ENCODE measurements at places on chromosomes 1 and 21.

- no peak for DNase-seq
Observed at GRCh38 chr1:173163222-173163621, 43.9 kb downstream of the TNFSF4 start.

GRCh38 chr1:167233373-167233772, 12.7 kb downstream of the POU2F1 start:
- no peak for DNase-seq

DNA sequence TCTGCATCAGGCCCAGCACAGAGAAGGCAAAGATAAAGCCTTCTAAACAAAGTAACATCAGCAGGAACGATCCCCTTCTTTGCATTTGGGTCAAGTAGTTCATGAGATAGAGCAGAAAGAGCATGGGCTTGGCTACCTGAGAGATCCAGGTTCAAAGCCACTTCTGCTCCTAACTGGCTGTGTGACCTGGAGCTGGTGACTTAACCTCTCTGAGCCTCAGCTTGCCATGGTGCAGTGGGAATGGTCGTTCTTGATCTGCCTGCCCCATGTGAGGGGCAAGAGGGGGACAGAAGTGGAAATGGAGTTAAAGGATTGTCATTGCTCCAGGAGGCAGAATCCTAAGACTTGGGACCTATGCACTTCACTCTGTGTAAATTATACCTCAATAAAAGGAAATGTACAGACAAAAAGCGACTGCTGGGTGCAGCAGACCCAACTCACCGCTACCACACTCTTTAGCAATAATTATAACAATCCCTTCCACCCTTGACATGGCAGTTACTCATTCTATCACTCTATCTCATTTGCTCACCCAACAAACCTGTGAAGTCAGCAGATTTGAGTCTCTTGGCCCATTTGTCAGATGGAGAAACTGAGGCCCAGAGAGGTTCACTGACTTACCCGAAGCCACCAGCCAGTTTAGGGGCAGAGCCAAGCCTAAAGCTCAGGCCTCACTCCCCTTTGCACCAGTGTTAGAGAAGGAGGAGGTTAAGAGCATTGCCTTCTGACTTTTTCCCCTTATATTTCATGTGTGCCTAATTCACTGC, 1.5 kb upstream of the MATN1 start:
- DNase-seq = no peak

DNA sequence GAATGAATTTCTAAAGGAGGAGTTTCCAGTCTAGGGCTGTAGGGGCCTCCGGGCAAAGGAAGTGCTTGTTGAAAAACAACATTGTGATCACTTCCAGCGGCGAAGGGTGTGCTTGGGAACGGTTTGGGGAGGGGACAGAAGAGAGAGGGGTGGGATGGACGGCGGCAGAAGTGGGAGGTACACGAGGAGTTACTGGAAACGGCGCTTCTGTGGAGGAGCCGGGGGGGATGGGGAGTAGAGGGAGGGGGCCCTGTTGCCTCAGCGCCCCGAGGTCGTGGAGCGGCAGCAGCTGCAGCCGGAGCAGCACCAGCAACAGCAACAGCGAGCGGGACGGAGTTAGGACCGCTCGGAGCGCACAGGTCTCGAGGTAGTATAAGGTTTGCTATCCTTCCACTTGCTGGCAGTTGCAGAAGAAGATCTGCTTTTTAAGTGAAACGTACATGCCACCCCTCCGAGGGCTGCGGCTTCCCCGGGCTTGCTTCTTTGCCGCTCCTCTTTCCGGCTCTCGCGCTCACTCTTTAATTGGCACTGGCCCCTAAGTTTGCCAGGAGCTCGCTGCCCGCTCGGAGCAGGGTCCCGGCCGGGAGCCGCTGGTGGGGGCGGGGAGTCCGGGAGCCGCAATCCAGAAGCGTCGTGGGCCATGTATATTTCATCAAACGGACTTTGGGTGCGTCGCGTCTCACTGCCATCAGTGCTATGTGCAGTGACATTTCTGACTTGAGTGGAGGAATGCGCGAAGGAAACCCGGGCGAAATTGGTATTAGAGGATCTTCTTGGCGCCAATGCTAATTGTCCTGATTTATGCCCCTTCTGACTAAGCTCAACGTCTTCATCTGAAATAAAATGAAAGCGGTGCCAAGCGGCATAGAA, 771 bp upstream of the NTNG1 start:
- DNase-seq = no peak

- DNase-seq = no peak
Observed at GRCh38 chr1:224133741-224134299, 19.9 kb downstream of the FBXO28 start.
